ENCODE measurements at places on chromosomes 5 and 9.

- no peak for DNase-seq
Measured at GRCh38 chr9:25374281-25374680, 304.0 kb downstream of the TUSC1 start.

DNA sequence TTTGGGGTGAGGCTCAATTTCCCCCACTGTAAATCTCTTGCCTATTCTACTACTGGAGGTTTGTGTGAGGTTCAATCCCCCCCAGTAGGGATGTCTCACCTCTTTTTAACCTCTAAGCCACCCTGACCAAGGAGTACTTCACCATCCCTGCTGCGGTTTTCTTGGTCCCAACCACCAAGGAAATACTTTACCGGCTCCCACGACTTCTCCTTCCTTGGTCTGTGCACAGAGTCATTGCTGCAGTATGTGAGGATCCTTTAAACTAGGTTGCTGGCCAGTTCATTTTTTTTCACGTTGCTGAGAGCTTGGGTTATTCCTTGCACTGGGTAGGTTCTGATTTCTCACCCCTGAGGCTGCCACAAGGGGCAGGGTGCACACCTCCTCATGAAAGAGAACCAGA lies 22.5 kb upstream of the HMGCS1 start:
- no peak for DNase-seq

DNA sequence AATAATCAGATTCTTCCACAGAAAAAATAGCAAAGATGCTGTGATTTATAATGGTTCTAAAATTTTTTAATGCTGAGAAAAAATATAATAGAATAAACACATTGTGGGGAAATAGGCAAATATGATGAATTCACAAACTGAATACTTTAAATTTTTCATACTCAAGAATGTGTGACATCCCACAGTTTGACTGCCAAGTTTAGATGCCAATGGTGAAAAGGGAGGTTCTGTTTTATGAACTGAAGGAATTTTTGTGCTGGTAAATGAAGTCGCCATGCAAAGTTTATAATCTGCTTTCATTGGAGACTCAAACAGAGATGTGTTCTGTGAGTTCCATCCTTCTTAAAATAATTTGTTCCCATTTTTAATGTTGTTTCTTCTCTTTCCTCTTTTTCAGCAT lies 367.5 kb upstream of the ADAMTS16 start:
- no peak for DNase-seq

- no peak for DNase-seq
Measured at GRCh38 chr5:123088031-123088805, 823 bp upstream of the PRDM6 start.

GRCh38 chr5:127849408-127849807 lies 146.2 kb downstream of the CCDC192 start:
- DNase-seq, result no peak

- DNase-seq, result no peak
Measured at GRCh38 chr9:120616966-120617935, 37.3 kb upstream of the CDK5RAP2 start.

DNA sequence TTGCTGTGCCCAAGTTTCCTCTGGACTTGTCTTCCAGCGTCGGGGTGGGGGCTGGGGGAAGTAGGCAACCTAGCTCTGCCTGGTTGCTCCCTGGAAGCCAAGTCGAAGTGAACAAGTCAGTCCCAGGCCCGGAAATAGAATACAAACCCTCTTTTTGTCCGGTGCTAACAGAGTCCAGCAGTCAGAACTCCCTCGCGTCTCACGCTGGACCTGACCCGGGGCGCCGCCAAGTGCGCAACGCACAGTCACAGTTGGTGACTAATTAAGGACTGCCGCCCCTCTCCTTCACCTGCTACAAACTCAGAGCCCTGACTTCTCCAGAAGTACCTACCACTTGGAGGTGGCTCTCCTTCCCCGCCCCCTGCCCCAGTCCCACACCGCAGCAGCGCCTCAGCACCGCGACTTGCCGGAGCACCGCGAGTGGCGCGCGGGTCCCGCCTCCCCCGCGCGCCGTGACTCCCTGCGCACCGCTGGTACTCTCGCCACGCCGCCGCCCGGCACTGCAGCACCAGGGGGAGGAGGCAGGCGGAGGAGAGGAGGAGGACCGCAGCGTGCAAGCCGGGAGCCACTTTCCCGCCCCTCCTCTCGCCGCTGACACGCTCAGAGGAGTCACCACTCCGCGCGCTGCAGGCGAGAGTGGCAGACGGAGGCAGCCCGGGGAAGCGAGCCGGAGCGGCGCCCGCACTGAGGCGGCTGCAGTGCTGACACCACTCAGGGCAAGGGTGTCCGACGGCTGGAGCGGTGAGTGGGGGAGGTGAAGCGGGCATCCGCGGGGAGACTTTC lies at the start of gene SV2C:
Gene SV2C (plus strand): TSS at position 612 of the 783 bp plus-strand sequence. CDS start 48,368 bp downstream, outside the sequence.
- no peak for DNase-seq

DNA sequence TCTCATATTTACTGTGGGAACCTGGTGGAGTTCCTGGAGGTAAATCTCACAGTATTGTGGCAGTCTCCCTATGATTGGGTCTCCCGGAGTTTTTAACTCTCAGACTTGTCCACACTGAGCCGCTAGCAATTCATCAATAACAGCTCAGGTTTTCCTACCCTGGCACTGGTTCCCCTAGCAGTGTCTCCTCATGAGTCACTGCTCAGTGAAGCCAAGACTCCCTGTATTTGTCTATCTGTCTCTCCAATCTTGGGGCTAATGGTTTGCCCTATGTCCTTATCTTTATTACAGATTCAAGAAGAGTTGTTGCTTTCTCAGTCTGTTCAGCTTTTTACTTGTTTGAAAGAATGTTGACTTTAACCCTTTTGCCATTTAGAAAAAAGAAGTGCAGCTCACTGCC lies 176.7 kb upstream of the FGF10 start:
- DNase-seq, result no peak

DNA sequence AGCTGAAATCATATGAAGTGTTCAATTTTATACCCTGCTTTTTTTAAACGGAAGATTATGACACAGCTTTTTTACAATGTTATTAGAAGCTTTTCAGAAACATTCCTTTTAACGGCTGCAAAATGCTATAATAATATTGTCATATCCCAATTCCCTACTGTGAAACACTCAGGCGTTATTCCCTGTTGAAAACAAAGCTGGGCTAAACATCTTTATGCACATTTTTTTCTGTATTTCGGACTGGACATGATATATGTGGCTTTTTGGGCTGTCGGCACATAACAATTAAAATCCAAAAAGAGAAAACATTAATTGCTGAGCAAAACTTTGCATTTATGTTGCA lies 12.0 kb upstream of the CTSL start:
- DNase-seq, result no peak

GRCh38 chr5:62266573-62266972 lies 39.4 kb upstream of the KIF2A start:
- no peak for DNase-seq

GRCh38 chr5:11918463-11919045 lies 14.3 kb upstream of the CTNND2 start:
- no peak for DNase-seq

DNA sequence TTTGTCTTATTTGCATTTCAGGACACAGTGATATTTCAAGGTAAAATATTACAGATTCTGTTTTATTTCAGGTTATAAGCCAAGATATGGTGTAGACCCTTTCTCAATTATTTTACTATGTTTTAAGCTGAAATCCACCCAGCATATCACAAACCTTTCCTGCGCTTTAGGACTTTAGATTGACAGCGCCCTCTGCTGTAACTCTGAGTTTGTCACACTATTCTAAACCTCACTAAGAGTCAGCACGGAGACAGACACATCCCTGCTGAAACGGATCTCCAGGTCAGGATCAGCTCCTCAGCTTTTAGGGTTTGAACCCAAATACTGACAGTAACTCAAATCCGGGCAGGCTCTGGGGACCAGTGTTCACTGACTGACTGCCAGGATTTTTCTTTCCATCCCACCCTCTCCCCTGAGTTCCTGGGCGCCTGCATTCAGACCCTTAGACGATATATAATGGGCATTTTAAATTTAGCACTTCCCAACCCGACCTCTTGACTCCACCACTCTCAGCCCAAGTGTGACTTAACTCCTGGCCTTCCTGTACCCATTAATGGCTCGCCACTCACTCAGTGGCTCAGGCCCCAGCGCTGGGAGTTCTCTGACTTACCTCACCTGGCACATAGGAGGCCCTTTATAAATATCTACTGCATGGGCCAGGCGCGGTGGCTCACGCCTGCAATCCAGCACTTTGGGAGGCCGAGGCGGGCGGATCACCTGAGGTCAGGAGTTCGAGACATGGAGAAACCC lies 33.5 kb downstream of the TLX3 start:
- peak; percentile 31 for DNase-seq

DNA sequence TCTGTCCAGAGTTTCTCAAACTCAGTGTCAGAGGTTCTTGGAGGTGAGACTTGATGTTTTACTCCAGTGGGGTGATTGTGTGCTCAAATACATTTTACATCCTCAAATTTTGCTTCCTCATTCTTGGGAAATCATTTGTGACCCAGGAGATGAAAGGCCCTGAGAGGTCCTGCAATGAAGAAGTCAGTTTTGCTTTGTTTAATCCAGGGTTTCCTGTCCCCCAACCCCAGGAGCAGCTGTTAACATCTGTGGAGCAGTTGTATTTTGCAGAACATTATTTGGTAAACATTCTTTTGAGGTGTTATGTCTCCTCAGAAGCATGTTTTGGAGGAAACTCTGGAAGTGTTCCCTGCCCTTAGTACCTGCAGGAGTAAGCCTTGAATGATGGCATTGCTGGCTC lies 59.8 kb downstream of the DAB2IP start:
- no peak for DNase-seq

DNA sequence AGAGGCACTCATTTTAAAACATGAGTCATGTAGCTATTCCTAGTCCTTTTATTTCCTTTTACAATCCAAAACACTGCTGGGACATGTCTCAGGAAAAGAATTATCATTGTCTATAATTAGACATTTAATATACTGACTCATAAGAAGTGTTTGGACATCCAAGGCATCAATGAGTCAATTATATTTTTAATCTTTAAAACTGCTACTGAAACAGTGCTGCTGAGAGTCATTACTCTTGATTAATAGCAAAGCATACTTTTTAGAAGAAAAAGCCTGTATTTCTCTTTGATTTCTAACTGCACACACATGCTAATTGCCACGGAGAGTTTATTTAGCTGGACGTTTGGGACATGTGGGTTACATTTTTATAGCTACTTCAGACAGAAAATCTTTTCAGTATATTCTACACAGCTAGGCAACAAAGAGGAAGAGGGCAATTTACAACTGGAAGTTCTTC lies 1249.0 kb upstream of the CDH18 start:
- no peak for DNase-seq

- peak; percentile 98 for DNase-seq
Measured at GRCh38 chr5:117880932-117881331, 1107.4 kb downstream of the DTWD2 start.

DNA sequence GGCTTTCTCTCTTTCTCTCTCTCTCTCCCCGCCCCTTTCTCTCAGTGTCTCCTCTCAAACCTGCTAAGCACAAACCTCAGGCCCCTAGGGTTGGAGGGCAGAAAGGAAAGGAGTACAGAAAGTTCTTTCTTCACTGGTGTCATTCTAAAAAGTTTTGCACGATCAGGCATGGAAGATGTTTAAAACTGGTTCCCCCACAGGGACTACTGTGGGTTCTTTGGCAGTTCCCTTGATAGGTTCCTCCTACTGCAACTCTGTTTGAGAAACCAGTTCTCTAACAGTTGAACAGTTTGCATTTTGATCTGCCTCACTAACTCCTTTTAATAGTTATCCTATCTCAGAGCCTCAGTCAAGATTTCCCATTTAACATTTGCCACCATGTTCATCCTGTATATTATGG lies 82.9 kb downstream of the CDO1 start:
- DNase-seq, result no peak

DNA sequence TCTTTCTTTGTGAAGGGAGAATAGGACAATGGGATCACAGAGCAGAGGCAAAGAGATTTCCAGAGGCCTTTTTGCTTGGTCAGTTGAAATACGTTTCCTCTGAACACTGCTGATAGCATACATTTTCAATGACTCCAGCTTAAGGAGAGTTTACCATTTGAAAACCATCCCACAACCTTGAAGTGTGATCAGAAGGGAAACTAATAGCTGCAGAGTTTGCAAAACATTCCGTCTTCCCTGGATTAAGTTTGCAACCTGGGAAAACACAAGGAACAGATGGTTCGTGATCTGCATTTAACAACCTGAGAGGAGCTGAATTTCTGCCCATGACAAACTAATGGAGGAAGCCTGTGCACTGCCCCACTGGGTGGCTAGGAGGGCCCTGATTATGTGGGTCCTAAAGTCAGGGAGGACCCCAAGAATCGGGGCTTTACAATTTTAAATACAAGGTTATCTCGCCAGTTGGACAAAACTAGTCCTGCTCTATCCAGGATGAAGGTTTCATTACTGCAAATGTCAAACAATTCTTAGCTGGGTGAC lies 35.6 kb downstream of the MTX3 start:
- no peak for DNase-seq

GRCh38 chr9:107260437-107261081 lies 22.5 kb upstream of the RAD23B start:
- DNase-seq, result no peak

- DNase-seq, result no peak
Measured at GRCh38 chr9:34380511-34381315, 4.0 kb upstream of the MYORG start.

GRCh38 chr5:151023651-151024050 lies 3.3 kb downstream of the GPX3 start:
- peak; percentile 82 for DNase-seq

DNA sequence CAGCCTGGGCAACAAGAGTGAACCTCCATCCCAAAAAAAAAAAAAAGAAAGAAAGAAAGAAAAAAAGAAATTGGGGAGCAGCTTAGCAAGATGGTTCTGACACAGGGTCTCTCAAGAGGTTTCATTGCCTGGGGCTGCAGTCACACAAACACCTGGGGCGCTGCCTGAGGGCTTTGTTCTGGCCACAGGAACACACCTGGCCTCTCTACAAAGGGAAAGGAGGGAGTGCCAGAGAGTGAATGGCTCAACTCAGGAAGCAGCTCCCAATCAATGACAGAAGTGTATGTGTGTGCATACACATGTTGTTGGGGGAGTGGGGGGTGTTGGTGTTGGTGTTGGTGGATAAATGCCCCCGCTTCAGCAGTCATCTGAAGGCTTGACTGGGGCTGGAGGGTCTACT lies 32.4 kb upstream of the CTNNA1 start:
- no peak for DNase-seq

GRCh38 chr9:120911295-120911837 lies 15.2 kb downstream of the TRAF1 start:
- no peak for DNase-seq

GRCh38 chr9:137406876-137407589 lies 15.9 kb downstream of the EXD3 start:
- no peak for DNase-seq

DNA sequence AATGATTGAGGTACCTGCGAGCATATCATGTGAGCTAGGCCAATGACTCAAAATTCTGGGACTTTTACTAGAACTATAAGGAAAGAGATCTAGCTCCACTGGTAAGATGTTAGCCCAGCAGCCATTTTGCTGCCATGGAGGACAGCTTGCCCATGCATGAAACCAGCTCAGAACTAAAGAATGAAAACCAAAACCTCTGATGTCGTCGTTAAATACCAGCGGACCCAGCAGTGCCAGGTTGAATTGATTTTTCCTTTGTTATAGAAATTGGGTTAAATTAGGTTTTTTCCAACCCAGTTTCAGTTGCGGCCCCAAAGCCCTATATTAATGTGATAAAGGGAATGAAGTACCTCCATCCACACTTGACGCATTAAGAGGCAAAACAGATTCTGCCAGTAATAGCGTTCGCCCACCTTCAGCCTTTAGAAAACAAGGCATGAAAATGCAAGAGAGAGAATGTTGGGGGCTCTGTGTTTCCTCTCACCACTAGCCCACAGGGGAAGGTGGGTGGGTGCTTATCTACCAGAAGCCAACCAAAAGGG lies 5.5 kb upstream of the ITK start:
- DNase-seq, result no peak
